ENCODE measurements at places on chromosomes 12 and 14.

GRCh38 chr14:30142216-30142615 lies 214.6 kb upstream of the PRKD1 start:
- DNase-seq: no peak

GRCh38 chr12:49945394-49946080 lies 5.0 kb upstream of the AQP2 start:
- DNase-seq: peak; percentile 85

DNA sequence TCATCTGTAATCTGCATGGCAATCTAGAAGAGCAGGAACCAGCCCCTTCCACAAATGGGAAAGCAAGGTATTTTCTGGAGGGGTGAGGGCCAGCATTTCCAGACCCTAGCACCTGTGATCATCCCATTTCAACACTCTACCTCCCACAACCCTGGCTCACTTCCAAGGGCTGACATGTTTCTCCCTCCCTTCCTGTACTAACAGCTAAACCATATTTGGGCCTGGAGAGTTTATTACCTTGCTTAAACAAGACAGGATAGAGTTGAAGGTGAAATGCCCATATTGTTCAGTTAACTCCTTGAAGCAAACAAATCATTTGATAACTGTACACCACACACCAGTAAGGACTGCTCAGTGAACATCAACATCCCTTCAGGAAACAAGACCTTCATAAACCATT lies 158.4 kb downstream of the PPM1H start:
- no peak for DNase-seq

DNA sequence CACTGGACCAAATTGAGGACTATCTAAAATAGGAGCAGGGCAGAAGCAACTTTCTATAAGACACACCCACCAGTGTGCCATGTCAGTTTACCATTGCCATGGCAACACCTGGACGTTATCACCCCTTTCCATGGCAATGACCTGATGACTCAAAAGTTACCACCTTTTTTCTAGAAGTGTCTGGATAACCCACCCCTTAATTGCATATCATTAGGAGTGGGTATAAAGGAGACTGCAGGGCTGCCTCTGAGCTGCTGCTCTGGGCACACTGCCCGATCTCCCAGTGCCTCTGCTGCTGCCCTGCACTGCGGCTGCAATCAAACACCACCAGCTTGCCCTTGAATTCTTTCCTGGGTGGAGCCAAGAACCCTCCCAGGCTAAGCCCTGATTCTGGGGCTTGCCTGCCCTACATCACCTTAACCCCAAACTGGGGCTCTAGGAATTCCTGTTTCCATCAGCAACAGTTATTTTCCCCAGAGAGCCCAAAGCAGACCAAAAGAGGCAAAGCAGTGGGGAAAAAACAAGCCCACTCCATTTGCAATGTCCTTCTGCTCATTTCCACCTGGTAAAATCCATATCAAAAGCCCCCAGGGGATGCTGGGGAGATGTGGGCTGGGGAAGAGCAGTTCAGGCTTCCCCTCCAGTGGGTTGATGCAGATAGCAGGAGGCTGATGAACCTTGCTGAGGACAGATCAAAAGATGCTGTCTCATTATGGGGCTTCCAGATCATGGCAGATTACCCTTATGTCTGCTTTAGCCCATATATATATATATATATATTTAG lies 129.5 kb upstream of the NCOR2 start:
- DNase-seq: no peak

DNA sequence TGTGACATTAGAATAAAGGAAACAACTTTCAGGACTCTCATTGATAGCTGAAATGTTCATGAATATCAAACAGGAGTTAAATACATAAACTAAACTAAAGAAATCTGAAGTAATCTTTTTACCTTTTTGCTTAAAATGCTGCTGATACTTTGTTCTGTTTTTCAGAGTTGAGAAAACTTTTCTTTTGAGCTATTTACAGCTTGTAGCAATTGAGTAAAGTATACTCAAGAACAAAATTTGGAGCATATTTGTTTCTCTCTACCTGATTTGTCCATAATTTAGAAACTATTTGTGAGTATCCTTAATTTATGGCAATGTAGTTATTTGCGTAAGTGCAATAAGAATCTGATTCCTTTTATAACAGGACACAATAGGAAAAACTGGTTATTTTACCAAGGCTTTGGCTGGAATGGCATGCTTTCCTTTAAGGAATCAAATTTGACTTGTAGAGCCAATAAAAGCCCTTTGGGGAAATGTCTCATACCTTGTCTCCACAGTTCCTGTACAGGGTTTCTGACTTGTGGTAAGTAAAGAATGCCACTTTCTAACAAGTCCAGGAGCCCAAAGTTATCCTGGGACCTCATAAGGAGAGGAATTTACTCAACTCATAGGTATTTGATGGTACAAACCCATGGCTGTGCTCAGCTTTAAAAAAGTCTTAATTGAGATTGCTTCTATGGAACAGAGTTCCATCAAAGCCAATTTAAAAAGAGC lies 195.7 kb downstream of the TMEM117 start:
- DNase-seq: no peak

DNA sequence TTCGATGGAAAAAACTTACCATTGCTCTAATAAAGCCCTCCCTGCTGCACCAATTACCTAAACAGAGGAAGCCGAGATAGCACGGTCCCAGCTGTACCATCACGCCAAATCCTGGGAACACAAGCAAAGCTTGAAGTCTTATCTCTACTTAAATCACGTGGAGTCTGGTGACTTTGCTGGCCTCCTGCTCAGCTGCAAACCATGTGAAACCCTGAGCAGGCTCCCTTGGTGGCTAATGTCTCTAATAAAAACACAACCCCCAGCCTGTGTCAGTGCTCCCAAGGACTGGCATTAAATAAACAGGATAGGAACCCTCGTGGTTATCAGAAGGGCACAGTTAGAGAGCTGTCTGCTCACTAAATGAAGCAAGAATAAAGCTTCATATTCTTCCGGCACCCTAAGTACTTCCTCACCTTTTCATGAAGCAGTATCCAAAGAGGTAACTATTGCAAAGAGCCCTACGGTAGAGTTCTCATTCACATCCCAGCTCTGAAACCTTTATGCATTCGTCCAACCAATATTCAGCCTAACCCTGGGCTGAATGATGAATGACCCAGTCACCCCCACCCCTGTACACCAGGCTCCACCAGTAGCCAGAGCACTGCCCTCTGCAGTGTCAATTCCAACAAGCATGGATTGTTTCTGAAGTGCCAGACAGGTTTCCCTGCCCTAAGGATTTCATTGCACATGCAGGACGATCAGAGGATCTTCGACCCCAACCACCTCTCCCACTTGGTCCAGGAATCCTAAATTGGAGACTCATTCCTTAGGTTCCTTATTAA lies 452.7 kb upstream of the TMPO start:
- no peak for DNase-seq

GRCh38 chr14:65838565-65838964 lies 426.0 kb downstream of the FUT8 start:
- no peak for DNase-seq

- DNase-seq: no peak
Observed at GRCh38 chr14:69909826-69910550, 30.8 kb downstream of the SMOC1 start.

GRCh38 chr14:58738189-58738836 lies 100.6 kb downstream of the DACT1 start:
- DNase-seq: no peak

GRCh38 chr14:42004321-42004720 lies 397.6 kb downstream of the LRFN5 start:
- no peak for DNase-seq

DNA sequence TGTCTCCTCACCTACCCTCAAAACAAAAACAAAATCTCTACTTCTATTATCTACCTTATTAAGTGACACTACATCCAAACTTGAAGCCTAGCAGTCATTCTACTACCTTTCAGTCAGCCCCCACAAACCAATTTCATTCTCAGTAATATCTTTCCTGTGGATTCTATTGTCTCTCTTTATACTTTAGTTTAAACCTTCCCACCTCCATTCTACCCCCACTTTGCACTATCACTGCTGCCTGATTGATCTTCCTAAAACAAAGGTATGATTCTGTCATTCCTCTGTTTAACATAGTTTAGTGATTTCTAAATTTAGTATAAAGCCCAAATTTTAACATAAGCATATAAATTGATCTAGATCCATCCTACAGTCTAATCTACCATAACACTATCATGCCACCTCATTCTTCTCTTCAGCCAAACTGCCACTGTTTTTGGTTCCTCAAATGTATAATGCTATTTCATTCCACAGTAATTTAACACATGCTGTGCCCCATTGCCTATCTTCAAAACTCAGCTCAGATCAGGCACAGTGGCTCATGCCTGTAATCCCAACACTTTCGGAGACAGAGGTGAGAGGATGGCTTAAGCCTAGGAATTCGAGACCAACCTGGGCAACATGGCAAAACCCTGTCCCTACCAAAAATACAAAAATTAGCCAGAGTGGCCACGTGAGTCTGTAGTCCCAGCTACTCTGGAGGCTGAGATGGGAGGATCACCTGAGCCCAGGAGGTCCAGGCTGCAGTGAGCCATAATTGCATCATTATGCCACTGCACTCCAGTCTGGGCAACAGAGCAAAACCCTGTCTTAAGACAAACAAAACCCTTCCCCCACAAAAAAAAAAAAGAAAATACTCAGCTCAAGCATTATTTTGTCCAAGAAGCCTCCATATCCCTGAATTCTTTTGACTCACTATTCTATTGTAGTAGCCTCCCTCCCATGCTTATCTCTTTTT lies 3.1 kb upstream of the STRN3 start:
- DNase-seq: no peak

DNA sequence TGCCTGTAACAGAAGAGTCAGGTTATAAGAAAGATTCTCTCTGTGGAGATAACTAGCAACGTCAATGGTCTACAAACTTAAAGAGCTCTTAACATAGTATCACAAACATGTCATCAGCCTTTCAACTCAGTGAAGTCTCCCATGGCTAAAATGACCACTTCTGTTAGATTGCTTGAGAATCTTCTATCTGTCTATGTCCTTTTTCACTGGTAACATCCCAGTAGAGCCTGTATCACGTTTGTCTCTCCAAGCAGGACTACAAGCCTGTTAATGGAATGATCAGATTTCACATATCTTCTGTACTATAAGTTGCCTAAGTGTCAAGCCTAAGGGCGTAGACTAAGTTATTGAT lies 50.7 kb downstream of the SLC2A13 start:
- DNase-seq: no peak

DNA sequence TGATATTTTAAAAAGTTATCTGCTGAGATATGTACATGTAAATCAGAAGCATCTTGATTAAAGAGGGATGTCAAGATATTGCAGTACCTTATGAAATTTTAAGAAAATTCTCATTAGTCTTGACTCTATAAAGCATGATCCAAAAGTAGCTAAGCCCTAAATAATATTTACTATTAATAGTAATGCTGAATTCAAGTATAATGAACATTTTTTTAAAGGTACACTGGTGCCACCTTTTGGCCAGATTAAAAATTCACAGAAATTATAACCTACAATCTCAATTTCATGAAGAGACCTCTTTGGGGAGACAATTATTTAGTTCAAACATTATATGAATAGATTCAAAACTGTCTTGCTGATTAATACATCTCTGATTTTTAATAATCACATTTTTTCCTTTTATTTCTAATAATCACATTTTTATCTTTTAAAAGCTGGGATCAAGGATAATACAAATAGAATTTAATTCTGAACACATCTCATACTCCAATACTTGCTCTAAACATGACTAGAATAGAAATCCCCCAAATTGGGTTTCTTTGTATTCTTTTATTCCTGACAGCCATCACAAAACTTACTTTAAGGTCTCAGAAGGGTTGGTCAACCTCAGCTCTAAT lies 13.4 kb downstream of the AKAP5 start:
- DNase-seq: no peak

- DNase-seq: no peak
Observed at GRCh38 chr14:69528930-69529329, 44.4 kb downstream of the PLEKHD1 start.

DNA sequence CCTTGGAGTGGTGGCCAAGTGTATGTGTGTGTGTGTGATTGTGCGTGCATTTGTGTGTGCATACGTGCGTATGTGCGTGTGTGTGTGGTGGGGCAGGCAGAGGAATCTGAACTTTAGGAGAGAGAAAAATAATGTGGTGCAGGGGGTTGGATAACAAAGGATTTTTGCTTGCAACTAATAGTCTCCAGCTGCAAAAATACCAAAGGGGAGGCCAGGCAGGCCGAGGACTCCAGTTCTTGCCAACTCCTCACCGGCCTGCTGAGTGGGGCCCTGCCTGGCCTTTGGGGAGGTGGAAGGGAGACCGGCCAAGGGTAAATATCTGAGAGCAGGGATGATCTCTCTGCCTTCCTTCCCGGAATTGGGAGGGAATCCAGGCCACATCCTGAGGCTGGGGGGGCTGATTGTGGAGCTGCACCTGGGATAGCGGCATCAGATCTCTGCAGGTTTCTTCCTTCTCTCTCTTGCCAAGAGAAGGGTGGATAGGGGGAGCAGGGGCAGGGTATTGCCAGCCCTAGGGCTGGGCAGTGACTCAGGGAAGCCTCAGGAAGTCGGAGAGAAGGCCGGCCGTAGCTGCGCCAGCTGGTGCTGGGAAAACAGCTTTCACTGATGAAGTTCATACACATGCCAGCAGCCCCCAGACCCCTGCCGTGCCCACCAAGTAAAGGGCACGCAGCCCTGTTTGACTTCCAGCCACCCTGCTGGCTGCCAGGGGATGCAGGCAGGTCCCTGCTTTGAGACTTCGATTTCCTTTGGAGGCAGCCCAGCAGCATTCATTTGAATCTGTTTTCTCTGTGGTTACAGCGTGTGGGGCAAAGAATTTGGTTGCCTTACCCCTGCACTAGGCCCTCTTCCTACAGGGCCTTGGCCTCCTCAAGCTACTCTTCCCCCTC lies 4.6 kb upstream of the LRP1-AS start:
- DNase-seq: no peak

DNA sequence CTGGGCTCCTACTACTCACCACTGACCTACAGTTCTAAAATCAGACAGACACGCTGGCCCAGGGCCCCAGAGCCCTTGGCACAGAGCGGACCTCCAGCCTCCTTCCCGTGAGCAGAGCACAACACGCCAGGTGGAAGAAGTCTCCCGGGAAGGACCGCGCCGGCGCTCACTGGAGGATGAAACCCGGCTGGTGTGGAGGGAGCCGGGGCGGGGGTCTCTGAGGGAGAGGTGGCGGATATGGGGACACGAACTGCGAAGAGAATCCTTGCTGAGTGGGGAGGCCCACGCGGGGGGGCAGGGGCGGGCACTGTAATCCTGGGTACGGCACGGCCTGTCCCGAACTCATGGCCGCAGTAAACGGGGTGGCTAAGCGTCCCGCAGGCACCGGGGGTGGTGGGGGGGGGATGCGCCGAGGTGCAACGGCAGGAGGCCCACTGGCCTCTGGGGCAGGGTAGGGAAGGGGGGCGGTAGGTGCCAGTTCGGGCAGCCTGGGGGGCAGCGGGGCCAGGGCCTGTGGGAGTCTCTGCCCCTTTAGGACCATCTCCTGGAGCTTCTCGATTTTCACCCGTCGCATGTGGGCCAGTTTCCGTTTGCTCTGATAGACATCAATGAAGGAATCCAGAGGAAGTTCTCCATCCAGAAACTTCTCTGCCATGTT lies 28.8 kb downstream of the VPS37B start:
- DNase-seq: no peak

- DNase-seq: no peak
Observed at GRCh38 chr12:90030726-90031125, 322.1 kb upstream of the ATP2B1 start.

- no peak for DNase-seq
Observed at GRCh38 chr12:61781021-61781581, 479.1 kb upstream of the USP15 start.

- DNase-seq: peak; percentile 83
Observed at GRCh38 chr14:81170104-81170828, 50.5 kb downstream of the GTF2A1 start.

GRCh38 chr12:100553936-100554335 lies 19.5 kb upstream of the GAS2L3 start:
- DNase-seq: no peak

All from stimulated activated CD4-positive, alpha-beta T cell treated with anti-CD3 and anti-CD28 coated beads, Interleukin-4, amount 100 ng/mL, for 4 hours (primary cell).